CD8-positive, alpha-beta T cell (primary cell): ENCODE measurements at places on chromosomes 12 and 14.

GRCh38 chr12:76033081-76034011, 1.8 kb upstream of the PHLDA1 start:
- no peak for DNase-seq

DNA sequence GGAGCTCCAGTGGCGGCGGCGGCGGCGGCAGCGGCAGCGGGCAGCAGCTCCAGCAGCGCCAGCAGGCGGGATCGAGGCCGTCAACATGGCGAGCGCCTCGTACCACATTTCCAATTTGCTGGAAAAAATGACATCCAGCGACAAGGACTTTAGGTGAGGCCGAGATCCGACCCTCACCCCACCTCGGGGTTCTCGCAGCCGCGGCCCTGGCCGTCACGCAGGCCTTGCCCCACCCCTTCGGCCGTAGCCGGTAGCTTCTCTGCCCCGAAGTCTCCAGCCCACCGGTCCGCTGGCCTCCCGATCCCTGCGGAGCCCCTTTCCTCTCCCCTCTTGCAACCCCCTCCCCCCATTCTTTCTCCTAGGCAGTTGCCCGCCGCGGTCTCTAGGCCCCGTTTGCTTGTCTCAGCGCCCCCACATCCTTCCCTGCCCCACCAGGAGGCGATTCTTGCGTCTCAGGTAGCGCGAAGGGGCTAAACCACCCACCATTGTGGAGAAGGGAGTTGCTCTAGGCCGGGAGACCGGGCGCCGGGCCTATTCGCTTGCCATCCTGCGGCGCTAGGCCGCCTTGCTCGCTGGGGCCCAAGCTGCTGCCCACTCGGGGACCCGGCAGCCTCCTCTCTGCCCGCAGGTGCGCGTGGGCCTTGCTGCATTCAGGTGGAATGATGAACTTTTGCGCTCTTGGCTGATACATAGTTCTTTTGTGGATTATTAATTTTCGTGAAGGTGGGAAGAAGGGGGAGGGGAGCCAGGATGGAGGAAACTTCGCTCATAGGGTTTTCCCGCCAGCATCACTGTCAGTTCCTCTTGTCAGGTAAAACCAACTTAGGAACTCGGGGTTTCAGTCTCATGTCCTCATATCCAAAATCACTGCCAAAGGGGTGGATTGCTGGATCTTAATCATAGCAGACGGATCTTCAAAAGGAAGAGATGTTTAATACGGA, 745 bp downstream of the CAND1 start:
- DNase-seq, result peak; percentile 24

DNA sequence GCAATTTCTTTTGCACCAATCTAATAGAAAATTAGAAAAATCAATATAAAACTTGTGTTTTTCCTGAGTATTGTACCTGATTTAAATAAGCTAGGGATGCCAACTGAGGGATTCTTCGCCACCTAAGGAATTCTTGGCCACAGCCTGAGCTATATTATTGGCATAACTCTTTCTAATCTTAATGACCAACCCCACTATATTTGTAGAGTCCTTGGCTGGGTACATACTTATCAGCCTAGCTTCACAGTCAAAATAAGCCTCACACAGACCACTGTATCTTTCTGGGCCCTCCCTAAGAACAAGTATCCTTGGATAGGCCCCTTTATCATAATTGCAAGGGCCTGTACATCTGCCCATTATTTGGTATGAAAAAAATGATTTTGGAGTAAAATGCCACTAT, 247.1 kb downstream of the DUSP6 start:
- DNase-seq, result no peak

GRCh38 chr14:91047174-91047753, 13.2 kb downstream of the RPS6KA5 start:
- DNase-seq, result no peak

GRCh38 chr14:103533137-103533998, 4.4 kb downstream of the TRMT61A start:
- DNase-seq, result no peak

DNA sequence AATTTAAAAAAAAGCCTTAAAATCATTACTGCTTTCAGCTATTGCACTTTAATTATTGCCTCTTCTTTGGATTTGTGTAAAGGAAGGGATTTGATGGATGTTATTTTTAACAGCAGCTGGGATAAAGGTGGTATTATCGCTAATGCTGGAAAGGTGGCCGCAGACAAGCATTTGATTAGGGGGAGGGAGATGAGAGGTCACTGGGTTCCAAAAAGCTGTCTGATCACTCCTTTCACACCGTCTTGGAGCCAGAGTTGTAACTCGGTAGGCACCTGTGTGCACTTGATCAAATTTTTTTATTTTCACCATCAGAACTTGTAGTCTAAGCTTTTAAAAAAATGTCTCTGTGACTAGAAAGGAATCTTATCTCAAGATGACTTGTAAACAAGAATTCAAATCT, 99.8 kb downstream of the AKAP6 start:
- no peak for DNase-seq

DNA sequence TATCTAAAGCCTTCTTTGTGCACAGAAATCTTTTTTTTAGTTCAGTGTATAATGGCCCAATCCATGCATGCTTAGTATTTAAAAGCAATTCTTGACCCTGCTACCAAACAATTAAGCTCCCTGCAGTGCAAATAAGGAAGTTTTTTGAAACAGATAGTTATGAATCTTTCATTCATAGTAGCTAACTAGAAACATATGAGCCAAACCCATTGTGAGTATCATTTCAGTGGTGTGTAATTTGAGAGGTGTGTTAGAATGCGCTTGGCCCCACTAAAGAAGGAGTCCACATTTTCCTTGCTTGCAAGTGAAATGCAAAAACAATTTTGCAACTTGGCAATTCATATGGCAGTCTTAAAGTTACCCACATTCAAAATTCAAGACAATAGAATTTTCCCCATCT, 14.4 kb downstream of the EPS8 start:
- no peak for DNase-seq

DNA sequence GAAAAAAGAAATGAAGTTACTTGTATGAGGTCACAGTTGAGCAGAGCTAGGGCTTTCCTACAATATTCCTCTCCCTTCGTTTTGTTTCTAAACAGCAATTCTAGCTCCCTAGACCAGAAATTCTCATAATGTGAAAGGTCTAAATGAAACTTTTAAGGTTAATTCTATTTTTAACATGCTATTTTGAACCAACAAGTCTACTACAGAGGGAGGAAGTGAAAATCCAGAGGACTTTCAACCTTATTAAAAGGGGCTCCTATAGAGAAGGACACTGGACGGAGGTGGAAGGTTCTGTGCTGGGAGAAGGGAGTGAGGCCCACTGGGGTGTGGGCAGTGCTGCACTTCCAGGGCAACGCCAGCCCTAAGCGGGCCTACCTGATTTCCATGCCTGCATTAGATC, 13.4 kb downstream of the GSG1 start:
- DNase-seq, result no peak
